ENCODE measurements at places on chromosomes 12 and 14. TPM values are rescaled to one million over a fixed set of nuclear protein-coding genes. Genes with fewer than 3 reads are reported as not detected.

The PIWIL1 gene
- total RNA-seq, result 0.04 TPM

The RPS6KL1 gene
- total RNA-seq, result 3.1 TPM

The KRT6C gene
- total RNA-seq, result 7.6 TPM

The REP15 gene
- total RNA-seq, result 3.4 TPM

The MGP gene
- 0.44 TPM for total RNA-seq

The DNAH10 gene
- total RNA-seq, result 0.04 TPM

The DDX23 gene
- 75.8 TPM for total RNA-seq

The MAP3K9 gene
- total RNA-seq, result 6.7 TPM

The RDH12 gene
- total RNA-seq, result 0.07 TPM

The IL23A gene
- 7.3 TPM for total RNA-seq

GRCh38 chr12:105469211-105469610 lies 138.7 kb downstream of the C12orf75 start:
- DNase-seq, result no peak

- peak; percentile 99 for DNase-seq
These were observed 64.5 kb upstream of the STK38L start for GRCh38 chr12:27179400-27180214.

- no peak for DNase-seq
These were observed 3.7 kb downstream of the GLT8D2 start for GRCh38 chr12:104046306-104046705.

DNA sequence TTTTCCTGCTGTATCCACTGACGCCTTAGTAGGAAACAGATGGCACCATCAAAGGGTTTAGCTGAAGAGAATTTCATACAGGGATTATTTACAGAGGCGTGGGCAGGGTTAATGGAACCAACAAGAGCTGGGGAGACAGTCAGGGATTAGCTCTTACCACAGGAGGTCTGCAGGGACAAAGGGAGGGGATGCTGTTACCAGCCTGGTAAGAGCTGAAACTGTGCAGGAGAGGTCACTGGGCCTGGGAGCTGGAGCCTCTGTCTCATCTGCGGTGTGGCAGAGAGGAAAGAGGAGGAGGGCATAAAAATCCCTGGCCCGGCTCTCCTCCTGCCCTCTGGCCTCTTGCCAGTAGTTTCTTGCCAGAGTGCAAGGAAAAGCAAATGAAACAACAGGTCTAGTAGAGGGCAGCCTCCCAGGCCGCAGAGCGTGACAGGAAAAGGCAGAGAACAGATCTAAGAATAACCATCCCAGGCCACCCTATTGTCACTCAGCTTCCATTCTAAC lies 18.9 kb upstream of the POC1B start:
- DNase-seq, result no peak

- no peak for DNase-seq
These were observed 118.1 kb upstream of the NAP1L1 start for GRCh38 chr12:76202621-76203020.

GRCh38 chr12:43105426-43105981 lies 446.5 kb downstream of the ADAMTS20 start:
- no peak for DNase-seq

DNA sequence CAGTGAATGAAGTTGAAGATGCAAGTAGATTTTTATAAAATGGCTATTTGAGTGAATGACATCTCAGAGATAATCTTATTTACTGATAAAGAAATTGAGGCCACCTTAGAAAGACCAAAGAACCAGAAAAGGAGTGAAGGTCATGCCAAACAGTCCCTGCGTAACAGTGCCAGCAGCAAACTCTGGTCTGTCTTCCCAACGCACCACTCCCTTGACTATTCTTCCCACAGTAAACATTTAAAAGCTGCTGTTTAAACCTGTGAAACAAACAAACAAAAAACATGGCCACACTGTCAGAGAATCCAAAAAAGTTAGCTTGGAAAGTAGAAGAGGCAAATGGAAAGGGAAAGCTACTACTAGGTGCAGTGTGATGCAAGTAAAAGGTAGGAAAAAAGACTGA lies 1.5 kb upstream of the PRPF39 start:
- no peak for DNase-seq

- DNase-seq, result no peak
These were observed 2.6 kb upstream of the TAMALIN start for GRCh38 chr12:52004042-52004648.

DNA sequence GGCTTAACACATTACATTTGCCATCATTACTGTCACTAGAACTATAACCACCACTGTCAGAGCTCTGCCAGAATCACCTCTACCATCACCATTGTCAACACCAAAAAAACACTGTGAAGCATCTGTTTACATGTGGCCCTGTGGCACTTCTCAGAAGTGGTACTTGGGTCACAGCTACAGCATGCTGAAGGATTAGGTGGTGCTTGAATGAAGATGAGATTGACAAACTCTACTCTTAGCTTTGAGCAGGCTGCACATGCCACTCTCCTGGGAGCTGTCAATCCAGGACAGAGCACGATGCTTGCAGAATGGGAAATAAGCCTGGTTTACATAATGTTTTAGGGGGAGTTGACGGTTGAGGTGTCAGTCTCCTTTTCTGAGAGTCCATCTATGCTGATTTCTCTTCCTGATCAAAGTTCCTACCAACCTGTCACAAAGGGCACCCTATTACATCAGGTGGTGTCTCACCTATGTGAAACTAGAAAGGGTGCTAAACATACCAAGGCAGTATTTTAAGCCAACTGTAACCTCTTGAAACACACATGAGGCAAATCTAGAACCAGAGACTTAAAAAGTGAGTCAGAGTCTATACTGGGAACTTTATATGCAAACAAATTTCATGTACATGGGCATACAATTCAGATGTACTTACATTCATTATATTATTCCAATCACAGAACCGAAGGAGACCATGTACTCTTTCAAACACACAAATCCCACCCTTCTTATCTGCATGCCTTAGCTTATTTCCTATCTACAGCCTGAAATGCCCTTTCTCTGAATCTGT lies 258.7 kb downstream of the EMP1 start:
- no peak for DNase-seq

DNA sequence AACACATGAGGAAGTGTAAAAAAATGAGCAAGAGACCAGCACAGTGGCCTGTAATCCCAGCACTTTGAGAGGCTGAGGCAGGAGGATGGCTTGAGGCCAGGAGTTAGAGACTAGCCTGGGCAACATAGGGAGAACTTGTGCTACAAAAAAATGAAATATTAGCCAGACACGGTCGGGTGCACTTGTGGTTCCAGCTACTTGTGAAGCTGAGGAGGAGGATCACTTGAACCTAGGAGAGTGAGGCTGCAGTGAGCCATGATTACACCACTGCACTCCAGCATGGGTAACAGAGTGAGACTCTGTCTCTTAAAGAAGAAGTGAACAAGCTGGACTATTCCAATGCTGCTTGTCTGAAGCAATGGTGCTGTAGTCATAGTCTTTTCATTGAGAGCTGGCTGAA lies 36.3 kb upstream of the MAP3K9 start:
- no peak for DNase-seq

DNA sequence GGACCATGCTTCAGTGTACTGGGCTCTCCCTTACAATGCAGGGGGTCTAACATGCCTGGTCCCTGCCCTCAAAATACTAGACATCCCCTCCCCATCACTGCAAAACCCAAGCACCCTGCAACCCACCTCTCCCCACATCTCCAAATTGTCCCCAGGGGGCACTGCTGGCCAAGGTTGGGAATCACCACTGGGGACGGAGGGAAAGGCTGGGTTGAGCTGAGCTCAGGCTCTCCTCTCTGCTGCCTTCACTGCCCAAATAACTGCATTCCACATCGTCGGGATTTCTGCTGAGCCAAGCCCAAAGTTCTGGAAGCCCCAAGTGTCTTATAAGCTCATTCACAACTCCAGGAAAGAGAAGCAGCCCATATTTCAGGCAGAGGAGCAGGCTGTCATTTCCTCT lies 69.6 kb downstream of the NT5DC3 start:
- DNase-seq, result no peak

- peak; percentile 40 for DNase-seq
These were observed 172.4 kb upstream of the NTF3 start for GRCh38 chr12:5259523-5259922.

GRCh38 chr14:92693998-92694795 lies 54.2 kb downstream of the LGMN start:
- no peak for DNase-seq

DNA sequence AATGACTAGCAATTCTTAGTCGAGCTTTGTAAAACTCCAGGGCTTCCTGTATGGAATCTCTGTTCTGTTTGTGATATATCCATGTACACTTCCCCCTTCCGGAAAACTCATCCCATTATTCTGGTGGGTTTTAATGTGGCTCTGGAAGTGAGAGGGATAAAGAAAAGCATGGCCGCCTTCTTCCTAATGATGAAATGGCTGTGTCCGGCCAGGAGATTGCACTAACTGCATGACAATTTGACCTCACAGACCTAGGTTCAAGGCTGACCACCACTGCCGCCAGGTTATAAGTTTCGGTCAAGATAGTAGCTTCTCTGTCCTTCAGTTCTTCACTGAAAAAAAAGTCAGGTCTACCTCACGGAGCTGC lies 41.0 kb upstream of the NPAS3 start:
- no peak for DNase-seq

DNA sequence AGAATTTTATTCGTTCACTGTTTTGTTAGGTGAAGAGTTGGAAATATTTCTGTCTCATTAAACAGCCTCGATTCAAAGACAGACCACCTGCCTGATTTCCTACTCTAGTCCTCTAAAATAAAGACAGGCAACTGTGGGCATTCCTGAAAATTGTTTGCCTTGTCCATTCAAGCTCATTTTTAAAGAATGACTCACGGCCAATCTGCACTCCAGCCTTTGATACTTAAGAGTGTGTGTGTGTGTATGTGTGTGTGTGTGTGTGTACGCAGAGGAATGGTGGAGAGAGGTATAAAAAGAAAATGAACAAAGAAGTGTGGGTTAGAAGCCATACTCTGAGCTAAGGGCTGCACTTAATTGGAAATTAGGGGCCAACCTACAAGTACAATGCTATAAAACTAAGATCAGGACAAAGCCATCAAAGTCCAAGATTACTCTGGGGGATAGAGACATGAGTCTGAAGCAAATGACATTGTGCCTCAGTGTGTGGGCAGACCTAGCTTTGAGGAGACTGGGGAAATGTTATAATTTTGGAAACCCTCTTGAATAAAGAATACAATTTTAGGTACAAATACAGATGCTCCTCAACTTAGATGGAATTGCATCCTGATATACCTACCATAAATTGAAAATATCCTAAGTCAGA lies 45.6 kb upstream of the SOCS2 start:
- DNase-seq, result peak; percentile 79

- no peak for DNase-seq
These were observed 86.0 kb downstream of the AEBP2 start for GRCh38 chr12:19525274-19525673.

GRCh38 chr12:5377997-5378592 lies 53.8 kb upstream of the NTF3 start:
- DNase-seq, result peak; percentile 55

DNA sequence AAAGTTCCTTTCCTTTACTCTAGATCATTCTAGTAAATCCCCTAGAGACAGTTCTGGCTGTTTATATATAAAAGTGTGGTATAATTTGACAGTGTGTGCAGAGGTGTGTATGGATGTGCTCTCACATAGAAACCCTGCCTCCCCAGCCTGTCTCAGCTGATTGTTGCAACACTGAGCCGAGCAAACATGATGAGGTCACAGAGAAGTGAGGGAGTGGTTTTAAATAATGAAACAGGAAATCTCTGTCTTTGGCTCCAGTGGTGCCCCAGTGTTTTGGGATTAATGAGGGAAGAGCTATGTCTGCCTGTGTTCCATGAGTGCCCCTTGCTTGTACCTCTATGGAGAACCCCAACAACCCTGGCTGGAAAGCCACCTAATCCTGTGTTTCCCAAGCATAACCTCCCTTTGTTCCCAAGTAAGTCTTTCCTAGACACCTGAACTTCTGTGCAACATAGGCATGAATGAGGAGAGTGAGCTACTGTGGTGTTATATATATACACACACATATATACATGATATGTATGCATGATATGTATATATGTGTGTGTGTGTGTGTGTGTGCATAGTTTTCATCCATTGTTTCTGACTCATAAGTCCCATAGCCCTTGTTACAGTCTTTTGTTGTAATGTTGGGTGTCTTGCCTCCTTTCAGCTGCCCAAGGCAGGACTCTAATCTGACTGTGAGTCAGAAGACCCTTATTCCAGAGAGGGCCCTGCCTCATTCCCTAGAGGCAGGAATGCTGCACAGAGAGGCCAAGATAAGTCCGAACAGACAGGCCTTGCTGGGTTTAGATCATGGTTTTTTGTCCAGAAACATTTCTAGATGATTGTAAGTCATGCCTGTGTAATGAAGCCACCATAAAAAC lies 18.0 kb downstream of the TRAF3 start:
- DNase-seq, result peak; percentile 91

DNA sequence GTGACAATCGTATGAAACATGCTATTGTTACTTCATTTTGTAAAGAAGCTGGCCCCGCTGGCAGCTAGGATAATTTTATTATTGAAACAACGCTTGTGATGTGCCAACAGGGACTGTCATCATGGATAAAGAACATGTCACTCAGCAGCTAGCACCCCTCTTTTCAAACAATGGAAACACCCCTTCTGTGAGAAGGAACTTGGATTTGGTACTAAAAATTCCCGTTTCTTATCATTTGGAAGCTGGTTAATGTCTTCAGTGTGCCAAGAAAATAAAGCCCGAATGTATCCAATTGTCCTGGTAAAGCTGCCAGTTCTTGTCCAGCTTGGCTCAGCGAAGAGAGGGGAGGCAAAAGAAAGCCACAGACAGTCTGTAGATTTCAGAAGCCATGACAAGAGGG lies 186.6 kb downstream of the PHLDA1 start:
- no peak for DNase-seq

- DNase-seq, result peak; percentile 44
These were observed 8.6 kb downstream of the PMEL start for GRCh38 chr12:55957106-55957859.

DNA sequence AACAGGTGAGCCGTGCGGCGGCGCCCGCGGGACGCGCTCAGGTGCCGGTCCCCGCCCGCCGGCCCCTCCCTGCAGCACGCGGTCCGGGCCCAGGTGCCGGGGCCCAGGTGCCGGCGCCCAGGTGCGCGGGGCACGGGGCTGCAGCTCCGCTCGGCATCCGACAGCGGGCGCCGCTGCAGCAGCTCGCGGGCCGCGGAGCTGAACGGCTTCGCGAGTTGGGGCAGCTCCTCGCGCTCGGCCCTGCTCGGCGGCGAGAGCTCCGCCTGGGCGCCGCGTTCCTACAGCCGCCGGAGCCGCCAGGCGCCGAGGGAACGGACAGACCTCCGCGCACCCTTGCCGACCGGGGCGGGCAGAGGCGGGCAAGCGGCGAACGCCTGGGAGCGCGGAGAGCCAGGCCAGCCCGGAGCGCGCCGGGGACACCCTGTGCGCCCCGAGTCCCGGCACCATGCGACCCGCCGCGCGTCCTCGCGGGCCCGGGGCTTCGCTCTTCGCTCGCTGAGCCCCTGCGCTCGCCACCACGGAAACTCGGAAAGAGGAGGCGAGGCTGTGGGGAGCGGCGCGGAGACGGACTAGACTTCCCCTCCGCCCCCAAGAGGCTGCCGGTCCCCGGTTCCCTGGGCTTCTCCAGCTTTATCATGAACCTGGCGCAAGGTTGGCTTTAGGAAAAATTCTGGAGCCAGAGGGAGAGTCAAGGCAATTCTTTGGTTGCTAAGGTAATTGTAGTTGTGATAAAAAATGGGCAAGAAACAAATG lies at the start of gene RGS6:
Gene RGS6, plus strand, starts transcription at position 201 of the 753 bp plus-strand sequence.
- DNase-seq, result peak; percentile 23

Measured in foreskin keratinocyte (primary cell).